ENCODE measurements at places on chromosomes 1 and 21.

DNA sequence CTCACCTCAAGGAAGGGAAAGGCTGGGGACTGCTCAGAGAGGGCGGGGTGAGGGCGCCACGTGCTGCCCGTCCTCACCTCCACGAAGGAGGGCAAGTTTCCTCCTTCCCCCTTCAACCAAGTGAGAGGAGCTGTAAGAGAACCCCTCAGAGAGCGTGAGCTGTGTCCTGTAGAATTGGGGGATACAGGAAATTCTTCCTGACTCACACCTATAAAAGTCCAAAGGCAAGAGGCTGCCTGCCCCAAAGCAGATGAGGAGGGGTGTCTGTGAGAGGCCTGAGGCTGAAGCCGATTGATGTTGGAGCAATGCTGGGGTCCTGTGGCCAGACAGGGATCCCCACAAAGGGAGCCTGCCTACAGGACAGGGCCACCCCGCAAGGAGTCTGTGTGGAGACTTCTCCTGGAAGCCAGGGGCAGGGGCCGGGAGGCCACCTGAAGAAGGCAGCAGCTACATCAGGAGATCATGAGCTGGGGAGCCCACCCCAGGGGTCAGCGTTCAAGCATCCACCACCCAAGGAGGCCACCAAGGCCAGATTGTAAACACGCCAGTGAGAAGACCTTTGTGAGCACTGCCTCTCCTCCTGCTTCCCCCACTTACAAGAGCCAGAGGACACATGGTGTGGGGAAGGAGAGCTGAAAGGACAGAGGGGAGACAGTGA, 27.7 kb downstream of the S100A6 start:
- DNase-seq = no peak

DNA sequence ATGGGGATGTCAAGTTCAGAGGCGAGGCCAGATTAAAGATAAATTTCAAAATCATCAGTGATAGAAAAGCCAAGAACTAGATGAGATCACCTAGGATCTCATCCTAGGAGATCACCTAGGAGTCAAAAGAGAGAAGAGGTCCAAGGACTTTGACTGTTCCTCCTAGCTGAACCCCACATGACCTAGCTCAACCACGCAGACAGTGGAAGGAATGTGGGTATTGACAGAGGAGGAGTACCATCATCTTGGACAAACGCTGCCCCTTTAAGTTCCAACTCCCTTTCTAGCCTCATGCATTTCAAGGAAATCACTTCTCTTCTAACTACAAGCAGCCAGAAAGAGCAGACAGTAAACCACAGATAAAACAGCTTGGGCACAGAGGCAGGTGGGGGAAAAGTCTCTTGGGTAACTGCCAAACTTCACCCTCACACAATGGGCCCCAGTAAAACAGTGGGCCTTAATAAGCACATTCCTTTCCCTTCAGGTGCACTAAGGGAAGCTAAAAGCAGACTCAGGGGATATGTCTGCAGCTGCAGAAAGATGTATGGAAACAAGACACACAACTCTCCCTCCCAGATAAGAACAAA, 12.5 kb upstream of the FAM76A start:
- no peak for DNase-seq

DNA sequence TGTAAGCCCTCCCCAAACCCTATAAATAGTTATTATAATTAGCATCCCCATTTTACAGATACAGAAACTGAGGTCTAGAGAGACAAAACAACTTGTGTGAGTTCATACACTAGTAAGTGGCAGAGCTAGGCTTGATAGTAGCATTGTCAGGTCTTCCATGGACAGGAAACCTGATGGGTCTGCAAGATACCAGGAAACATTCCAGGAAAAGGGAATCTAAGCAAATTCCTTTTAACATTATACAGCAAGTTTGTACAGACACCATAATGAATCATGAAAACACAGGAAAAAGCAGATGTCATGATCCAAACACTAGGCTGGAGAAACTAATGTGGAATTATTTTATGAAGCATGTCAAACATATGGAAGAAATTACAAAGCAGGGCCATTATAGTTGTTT, 89.1 kb upstream of the KCNK2 start:
- DNase-seq = no peak

DNA sequence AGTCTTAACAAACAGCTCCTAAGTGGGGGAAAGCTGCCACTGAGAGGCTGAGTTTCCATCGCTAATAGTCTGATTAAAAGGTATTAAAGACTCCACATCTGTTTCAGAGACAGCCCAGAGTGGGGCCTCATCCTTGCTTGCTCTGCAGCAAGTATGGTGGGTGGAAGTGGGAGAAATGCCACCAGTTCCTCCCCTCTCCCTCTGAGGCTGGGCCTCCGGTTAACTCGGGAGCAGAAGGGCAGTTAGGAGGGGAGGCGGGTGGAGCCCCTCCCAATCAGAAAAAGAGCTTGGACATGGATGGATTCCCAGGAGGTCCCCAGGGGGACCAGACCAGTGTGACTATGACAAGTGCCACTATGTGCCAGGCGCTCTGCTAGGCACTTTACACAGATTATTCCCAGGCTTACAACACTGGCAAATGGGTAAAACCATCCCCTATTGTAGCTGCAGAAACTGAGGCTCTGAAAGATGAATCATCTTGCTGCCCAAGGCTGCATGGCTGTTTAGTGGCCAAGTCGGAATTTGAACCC, 11.4 kb upstream of the ASCL5 start:
- peak; percentile 19 for DNase-seq

GRCh38 chr1:65470766-65471165, 50.3 kb downstream of the LEPR start:
- no peak for DNase-seq

- no peak for DNase-seq
Measured at GRCh38 chr1:20604678-20605077, 15.8 kb downstream of the CDA start.

GRCh38 chr1:22420455-22421053, 31.1 kb upstream of the ZBTB40 start:
- DNase-seq = peak; percentile 77

- DNase-seq = no peak
Measured at GRCh38 chr1:229086091-229086490, 184.8 kb upstream of the RAB4A start.

DNA sequence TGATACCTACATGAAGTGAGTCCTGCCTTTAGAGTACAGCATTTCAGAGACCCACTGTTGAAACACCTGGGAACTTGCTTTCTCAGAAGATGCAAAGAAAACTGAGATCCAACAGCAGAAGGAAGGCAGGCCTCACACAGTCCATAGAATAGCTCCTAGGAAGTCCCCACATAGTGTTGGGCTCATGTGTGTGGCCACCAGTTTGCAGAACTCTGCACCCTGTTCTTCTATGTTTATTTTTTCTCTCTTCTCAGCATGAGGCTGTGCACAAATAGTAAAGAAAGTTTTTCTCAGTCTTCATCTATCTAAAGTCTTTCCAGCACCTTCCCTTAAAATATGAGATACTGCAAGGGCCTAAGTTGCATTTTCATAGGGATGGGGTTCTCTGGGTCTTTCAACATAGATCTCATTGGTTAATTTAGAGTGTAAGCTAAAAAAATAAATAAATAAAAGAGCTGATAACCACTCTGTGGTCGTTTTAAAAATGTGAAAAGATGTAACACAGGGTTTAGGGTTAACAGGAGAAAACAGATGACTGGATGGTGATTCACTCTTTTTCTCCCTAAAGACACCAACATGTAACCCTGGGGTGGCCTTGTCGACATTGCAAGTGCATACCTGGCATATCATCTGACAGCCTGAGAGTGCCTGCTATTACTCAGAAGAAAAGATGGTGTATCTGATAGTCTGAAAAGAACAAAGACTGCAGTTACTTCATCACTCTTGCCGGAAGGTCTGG, 94.6 kb downstream of the ZC3H11B start:
- DNase-seq = no peak

DNA sequence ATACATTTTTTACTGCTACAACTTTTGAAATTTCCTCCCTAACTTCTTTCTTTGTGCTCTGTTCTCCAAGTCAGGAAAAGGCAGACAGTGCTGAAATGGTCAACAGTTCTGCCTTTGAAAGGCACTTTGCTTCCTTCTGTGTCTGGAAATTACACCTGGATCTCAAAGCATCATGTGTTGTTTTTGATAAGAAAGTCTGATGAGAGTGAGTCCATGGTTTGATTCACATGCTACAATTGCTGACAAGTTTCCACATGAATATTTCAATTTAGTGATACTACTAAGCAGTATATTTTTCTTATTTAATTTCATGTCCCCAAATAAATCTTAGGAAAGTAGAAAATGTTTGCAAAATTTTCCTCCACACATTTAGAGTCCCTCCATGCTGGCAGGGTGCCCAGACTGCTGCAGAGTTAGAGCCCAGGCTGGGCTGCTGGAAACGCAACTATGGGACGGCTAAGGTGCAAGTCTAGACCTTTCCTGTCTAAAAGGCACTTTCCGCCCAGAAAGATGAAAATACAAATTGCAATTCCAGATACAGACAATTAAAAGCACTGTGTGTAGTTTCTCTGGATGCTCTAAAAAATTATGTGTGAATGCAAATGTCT, 96.6 kb upstream of the RUNX1 start:
- DNase-seq = no peak

DNA sequence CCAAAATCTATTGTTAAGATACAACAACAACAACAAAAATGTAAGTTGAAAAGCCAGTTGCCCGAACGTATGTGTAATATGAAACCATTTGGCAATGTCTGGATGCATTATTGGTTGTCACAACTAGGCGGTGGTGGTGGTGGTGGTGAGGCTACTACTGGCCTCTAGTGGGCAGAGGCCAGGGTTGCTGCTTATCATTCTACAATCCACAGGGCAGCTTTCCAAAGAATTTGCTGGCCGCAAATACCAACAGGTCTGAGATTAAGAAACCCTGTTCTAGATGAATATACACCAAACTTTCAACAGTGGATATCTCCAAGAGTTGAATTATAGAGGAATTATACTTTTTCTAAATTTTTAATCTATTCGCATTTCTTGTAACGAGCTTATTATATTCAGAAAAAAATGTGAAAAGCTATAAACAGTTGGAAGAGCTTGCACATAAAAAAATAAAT, 26.8 kb upstream of the ZNF697 start:
- DNase-seq = peak; percentile 72

DNA sequence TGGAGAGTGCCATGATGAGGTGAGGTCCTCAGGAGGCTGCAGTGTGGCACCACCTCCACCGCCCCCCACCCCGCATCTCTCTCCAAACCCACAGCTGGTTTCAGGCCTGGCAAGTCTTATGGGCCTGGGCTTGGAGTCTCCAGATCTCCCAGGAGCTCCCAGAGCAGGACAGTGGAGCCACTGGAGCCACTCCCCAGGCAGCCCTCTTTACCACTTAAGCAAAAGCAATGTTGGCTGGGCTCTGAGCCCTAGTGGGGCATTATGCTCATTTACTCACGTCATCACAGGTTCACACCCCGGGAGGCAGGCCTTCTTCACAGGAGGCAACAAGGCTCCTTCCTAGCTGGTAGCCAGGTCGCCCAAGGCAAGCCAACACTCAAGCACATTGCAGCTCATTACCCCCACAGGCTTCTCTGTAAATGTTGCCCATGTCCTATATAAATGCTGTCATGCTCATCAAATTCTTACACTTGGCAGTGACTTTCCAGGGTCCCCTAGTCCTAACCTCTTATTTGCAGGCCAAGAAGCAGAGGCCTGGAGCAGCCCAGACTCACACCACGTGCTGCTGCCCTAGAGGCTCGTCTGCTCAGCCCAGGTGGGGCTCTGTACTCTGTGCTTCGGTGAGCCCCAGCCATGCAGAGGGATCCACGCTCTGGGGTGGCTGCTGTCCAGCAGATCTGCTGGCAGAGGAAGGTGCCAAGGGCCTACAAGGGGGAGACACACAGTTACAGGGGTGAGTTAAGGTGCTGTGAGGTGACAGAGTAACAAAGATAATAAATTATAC, 459.3 kb downstream of the MATN1 start:
- no peak for DNase-seq

DNA sequence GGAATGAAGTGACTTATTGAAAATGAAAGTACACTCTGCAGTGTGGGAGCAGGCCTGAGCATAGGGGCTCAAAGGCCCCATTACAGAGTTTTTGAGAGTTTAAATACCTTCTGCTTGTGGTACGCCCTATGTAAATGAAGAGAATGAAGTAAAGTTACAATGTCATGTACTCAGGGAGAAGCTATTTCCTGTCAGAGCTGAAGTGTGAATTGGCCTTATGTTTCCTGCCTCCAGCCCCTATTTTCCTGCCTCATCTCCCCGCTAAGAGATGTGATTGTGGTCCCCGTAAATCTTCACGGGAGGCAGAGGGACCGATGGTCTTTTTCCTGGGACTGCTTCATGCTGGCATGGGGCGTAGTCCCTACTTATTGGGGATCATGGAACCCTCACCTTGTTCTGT, 2.5 kb upstream of the ZNF683 start:
- DNase-seq = no peak

DNA sequence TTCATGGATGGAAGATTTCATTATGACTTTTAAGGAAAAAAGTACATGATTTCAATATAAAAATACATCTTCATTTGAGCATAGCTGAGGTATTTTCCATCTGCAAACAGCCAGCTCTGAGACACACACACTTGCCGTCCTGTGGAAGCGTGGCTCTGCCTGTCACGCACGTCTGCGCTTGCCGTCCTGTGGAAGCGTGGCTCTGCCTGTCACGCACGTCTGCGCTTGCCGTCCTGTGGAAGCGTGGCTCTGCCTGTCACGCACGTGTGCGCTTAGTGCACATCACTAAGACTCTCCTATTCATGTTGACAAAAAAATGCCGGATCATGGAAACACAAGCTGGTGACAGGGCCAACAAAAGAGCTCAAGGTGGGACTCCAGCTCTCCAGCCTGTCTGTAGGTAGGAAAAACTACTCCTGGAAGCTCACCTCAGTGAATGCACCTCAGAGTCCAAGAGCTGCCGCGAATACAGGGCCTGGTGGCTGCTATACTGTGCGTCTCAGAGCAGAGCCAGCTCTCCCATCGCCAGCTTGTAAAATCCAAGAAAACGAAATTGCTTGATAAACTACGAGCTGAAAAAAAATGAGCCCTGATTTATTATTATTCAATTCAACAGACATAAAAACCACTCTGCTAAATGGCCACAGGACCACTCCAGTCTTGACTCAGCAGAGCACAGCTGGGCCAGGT, 69.3 kb downstream of the SLC37A1 start:
- no peak for DNase-seq

DNA sequence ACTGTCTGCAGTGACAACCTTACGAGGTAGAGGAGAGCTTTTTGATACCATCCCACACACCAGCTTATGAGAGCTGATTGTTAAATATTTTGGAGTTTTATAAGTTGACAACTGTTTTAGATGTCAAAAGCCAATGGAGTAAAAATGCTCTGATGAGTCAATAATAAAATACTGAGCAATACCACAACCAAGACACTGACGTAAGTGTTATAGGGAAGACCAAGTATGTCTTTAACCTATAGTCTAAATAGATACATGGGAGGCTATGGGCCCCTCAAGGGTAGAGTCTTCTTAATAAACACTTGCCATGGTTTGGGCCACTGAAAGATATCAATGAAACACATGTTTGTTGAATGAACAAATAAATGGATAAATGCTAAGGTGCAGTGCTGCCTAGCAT, 49.2 kb downstream of the DUSP10 start:
- DNase-seq = no peak

- DNase-seq = no peak
Measured at GRCh38 chr1:38270849-38271633, 224.4 kb upstream of the POU3F1 start.

DNA sequence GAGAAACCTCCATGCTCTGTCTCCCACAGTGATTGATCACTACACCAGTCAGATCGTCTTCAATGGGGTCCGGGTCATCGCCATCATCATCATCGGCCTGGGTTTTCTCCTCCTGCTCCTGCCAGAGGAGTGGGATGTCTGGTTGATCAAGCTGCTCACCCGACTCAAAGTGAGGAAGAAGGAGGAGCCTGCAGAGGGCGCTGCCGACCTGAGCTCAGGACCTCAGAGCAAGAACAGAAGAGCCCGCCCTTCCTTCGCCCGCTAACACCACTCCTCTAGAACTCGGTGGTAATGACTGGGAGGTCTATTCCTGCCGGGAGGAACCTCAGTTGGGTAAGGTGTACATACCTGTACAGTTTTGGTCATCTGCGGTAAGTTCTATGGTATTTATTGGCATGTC, 50.3 kb upstream of the COA6 start:
- no peak for DNase-seq
